Stimulated activated CD8-positive, alpha-beta memory T cell treated with anti-CD3 and anti-CD28 coated beads, Interleukin-7, amount 100 ng/mL, for 4 hours (primary cell): ENCODE measurements at places on chromosomes 11 and 22.

GRCh38 chr11:212150-213100 lies 4.9 kb downstream of the RIC8A start:
- no peak for DNase-seq

- DNase-seq: no peak
Measured at GRCh38 chr11:94780432-94780831, 12.3 kb downstream of the AMOTL1 start.

- no peak for DNase-seq
Measured at GRCh38 chr22:28771195-28771791, 1.2 kb upstream of the CCDC117 start.

DNA sequence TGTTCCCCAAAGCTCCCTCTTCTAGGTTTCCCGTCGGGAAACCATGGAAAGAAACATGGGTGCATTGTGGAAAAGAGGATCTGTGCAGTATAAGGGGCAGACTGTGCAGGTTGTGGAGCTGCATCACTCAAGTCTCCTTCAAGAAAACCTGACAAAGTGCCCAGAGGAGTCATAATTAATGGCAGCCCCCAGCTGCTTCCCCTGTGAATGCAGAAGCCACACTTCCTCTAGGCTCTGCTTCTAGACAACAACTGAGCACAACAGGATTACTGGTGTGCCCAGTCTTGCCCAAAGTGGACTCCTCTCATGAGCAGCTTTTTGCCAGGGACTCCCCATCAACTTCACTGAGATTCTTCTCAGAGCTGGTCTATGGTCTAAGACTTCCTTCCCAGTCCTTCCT lies 42.6 kb upstream of the SCUBE2 start:
- DNase-seq: no peak

DNA sequence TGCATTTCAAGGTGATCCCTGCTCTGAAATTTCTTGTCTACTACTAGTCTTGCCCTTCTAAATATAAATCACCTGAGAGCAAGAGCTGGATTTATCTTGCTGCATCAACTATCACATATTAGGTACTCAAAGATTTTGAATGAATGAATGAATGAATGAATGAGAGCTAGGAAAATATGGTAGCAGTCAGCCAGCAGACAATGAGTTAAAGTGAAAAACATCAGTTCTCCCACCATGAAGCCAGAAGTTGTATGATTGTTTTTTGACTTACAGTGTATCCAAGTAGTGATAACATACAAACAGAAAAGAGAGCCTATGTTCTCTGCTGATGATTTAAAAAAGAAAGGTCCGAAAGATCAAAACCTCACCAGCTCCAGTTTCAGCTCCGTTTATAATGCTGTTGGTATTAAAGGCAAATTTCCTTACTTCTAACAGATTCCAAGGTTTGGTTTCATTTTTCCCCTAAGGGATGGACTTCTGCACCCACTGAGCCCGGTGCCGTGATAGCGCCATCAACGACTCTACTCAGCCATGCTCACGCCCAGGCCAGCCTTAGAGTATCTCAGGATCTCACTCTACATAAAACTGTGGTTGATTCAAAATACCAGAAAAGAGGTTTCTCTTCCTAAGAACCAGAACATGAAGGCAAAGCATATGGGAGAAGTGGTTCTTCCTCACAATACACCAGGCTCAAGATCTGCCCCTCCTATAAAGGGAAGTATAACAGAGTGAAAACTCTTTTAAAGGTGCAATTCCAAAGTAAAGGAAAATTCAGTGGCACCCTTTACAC lies 92.0 kb downstream of the SGSM3 start:
- DNase-seq: no peak

- DNase-seq: no peak
Measured at GRCh38 chr11:47244448-47245350, 3.9 kb downstream of the ACP2 start.

- DNase-seq: no peak
Measured at GRCh38 chr11:125869521-125869920, 17.9 kb upstream of the HYLS1 start.

- DNase-seq: no peak
Measured at GRCh38 chr11:10565493-10565892, 3.0 kb downstream of the LYVE1 start.

DNA sequence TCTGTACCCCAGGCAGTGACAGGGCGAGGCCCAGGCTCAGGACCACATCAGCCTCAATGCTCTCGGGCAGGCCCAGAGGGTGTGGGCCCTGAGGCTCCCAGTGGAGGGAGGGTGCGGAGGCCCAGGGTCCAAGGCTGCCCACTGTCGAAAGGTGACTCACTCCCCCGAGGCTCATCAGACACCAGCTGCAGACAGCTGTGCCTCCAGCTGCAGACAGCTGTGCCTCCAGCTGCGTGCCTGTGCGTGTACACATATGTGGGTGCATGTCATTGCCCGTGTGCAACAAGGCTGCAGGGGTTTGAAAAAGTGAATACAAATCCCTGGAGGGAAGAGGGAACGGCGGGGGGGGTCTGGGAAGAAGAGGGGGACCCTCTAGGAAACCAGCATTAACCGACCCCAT lies 134.3 kb downstream of the BRD1 start:
- no peak for DNase-seq

- DNase-seq: no peak
Measured at GRCh38 chr11:7826324-7826723, 29.6 kb upstream of the OR5P2 start.

GRCh38 chr11:125787827-125788226 lies at the start of gene PATE3:
Gene PATE3, plus strand, starts transcription at chr11:125788127. Its CDS starts 25 bp downstream, at chr11:125788152.
- DNase-seq: no peak
